WERI-Rb-1 (cell line): ENCODE measurements at places on chromosomes 3 and 15.
A peak's percentile ranks its signal among the peaks of the same experiment; 100 is the strongest.

DNA sequence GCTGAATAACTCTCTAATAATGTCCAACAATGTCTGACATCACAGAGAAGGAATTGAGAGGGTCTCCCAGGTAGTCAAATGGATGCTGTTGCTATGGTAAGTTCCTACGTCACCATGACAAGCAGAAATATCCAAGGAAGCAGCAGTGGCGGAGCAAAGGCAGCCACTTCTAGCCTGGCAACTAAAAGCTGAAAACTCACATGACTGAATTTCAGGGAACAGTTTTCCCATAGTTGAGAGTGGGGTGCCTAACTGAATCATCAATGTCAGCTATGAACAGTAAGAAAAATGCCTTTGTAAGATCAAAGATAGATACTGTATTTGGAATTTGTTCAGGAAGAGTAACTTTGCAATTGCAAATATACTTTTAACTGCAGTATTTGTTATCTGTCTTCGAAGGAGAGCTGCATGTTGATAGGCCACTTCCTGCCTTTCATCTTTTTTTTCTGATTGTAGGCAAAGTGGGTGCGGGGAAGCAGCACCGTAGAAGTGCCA is 161.7 kb downstream of the BBX start:
- DNase-seq, result no peak

GRCh38 chr3:12188328-12188648 is 29.6 kb upstream of the TIMP4 start:
- DNase-seq, result peak; percentile 23

DNA sequence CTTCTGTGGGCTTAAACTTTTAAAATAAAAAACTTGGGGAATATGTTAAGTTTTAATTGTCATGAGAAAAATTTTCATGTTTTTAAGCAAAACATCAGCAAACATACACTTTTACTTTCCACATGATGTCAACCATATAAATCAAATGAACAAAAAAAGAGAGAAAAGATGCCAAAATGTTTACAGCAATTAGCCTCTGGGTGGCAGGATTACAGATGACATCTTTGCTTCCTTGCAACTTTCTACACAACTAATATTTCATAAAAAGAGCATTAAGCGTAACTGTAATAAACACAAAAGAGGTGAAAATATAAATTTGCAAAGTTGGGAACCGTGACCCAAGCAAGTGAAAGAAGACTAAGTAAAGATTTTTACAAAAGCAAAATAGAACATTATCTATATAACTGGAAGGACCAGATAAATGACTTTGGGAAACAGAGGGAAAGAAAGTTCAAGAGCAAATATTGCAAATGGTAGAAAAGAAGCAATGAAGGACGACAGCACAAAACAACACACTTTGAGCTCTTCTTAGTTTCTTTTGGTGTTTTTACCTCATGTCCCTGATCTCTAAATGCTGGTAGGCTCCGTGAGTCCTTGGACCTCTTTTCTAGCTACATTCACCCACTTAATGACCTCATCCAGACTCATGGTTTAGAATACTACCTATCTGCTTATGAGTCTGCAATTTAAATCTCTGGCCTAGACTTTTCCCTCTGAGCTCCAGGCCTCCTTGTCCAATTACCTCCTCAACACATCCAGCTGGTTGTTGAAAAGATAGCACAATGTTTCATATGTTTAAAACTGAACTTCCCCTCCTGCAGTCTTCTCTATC is 9.4 kb downstream of the TP53BP1 start:
- no peak for DNase-seq

GRCh38 chr3:45134758-45135521 is 11.2 kb downstream of the CDCP1 start:
- no peak for DNase-seq

GRCh38 chr15:97059281-97059680 is 728.8 kb downstream of the NR2F2 start:
- no peak for DNase-seq

- DNase-seq, result no peak
Observed at GRCh38 chr15:99086327-99086667, 18.6 kb upstream of the SYNM start.
